ENCODE measurements at places on chromosomes 2 and 18.

DNA sequence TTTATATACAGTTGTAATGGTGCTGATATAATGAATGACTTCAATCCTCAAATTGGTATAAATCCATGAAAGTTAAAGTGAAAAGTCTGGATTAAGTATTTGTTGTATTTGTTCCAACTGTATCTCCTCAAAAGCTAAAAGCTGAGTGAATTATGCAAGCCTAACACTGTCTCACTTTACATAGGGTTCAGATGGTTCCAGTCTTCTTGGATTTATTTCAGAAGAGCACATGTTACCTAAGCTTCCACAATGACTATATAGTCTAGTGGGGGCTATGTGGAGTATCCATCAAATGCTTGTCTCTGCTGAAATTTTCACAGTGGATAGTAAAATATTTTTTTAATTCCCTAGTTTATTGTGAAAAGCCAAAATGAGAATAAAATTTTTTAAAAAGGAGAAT lies 13.0 kb downstream of the MCEE start:
- DNase-seq: no peak

DNA sequence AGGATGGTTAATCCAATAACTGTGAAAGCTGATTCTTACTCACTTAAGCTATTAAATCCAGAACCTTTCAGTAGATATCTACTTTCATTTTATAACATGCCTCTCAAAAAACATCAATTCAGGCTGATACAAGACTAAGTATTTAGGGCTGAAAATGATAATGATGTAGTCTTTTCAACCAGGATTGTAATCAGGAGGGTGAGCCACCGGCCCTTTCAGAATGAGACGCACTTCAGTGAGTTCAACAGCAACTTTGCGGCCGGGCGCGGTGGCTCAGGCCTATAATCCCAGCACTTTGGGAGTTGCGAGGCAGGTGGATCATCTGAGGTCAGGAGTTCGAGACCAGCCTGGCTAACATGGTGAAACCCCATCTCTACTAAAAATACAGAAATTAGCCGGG lies 30.4 kb downstream of the RBMS1 start:
- no peak for DNase-seq

GRCh38 chr2:120871016-120871635 lies 135.5 kb downstream of the GLI2 start:
- DNase-seq: no peak

DNA sequence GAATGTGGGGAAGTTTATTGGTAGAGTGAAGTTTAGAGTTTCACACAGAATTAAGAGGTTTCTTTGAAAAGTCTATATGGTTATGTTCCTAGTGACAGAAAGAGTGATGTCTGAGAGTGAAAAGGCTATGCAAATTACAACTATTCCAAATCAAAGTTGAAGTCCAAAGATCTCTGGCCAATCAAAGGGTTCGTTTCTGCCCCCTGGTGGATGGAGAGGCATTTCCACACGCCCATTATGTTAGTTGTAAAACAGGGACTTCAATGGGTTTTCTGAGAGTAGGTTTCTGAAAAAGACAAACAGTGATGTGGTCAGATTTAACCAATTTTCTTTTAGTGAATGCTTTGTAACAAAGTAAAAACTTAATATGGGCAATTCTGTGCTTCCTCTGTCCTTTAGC lies 441.5 kb upstream of the POU3F3 start:
- no peak for DNase-seq

DNA sequence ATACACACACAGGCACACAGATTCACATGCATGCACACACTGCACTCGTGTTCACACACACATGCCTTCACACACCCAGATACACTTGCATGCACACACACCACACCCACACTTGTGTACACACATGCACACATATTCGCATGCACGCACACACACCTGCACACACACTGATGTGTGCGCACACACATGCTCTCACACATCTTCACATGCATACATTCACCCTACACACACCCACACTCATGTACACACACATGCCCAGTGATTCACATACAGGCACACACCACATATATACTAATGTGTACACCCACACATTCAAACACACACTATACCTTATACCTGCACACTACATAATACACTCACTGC lies 181.6 kb downstream of the LOXHD1 start:
- no peak for DNase-seq

DNA sequence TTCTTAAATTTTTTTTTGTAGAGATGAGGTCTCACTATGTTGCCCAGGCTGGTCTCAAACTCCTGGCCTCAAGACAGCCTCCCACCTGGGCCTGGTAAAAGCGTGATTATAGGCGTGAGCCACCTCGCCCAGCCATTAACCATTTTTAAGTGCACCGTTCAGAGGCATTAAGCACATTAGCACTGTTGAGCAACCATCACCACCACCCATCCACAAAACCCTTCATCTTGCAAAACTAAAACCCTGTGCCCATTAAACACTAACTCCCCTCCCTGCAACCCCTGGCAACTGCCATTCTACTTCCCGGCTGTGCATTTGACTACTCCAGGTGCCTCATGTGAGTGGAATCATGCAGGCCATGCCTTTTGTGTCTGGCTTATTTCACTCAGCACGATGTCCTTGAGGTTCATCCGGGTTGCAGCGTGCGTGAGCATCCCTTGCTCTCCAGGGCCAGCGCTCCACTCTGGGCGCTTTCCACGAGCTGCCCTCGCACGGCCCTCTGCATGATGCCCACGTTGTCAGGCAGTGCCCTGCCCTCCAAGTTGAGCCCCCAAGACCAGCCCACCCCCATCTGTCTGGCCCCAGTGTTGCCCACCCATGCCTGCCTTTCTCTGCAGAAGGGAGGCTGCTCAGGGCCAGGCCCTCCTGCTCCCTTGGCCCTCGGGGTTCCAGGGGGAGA lies 63.0 kb upstream of the GLI2 start:
- DNase-seq: no peak

DNA sequence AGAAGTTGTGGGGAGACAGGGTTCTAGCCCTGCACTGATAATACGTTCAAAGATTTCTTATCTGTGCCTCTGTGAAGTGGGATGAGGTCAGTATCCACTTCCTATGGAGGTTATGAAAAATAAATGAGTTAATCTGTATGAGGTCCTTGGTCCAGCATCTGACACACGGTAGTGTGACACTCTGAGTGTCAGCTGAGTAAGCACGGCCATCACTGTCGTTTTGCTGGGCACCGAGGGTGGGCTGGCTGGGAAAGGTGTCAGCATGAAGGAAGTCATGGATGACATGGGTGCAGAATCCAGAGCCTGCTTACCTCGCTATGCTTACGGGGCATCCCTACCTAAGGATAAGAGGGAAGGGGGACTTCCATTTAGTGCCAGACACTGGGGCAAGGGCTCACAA lies 150.3 kb downstream of the INHBB start:
- no peak for DNase-seq

GRCh38 chr2:72545790-72546189 lies 280.0 kb downstream of the EXOC6B start:
- no peak for DNase-seq

DNA sequence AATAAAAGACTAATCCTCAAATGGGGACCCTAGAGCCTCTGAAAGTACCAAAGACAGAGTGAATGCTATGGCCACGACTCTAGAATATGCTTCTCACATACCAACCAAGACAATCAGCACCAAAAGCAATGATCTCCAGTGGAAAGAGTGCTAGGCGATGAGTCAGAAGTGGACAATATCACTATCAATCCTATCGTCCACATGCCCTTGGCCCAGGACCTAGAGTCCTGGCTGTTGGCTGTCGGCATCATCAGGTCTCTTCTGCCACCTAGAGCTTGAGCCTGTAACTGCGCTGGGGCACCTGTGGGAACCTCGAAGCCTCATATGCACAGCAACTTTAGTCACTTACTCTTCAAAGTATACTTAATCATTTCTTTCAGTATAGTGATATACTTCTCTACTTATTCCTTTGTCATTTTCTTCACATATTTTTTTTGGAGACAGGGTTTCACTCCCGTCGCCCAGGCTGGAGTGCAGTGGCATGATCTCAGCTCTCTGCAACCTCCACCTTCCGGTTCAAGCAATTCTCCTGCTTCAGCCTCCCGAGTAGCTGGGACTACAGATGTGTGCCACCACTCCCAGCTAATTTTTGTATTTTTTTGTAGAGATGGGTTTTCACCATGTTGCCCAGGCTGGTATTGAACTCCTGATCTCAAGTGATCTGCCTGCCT lies 29.7 kb downstream of the NOL10 start:
- DNase-seq: no peak

DNA sequence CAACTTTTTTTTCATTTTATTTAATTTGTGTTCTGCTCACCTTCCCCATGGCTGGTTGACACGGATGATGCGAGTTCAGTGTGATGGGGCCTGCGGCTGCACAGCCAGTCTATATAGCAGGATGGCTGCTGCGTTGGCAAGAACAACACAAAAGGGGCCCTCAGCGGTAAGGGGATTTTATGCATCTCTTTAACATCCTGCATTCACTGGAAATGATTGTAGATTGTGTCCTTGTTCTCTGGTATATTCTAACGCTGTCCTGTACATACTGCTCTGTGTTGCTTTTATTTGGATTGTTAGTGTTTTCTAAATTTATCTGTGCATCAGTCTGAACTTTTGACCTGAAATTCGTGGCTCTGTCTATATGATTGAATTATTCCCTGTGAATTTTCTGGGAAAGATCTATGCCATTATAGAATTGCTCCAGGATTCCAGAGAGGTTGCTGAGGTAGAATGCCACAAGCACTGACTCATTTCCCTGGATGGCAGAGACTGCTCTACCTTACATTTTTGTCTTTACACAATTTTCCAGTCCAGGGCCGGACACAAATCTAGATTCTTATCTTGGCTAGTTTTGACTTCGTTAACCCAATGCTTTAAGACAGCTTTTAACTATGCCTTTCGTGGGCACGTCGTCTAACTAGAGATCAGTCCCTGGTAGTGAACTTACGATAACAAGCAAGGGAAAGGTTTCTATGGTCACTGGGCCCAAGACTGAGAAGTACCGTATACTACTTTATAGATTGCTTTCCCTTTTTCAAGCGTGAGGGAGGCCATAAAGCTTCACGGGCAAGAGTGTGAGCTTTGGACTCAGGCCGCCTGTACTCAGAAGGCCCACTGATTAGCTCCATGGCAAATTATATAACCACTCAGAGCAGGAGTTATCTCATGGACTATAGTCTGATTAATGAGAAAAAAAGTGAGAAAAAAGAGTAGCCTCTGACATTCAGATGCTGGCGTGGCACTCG lies at the start of gene CRYGC:
CRYGC (minus strand) TSS at position 85 of the 968 bp plus-strand sequence; CDS start at position 49, 36 bp downstream.
- DNase-seq: no peak

DNA sequence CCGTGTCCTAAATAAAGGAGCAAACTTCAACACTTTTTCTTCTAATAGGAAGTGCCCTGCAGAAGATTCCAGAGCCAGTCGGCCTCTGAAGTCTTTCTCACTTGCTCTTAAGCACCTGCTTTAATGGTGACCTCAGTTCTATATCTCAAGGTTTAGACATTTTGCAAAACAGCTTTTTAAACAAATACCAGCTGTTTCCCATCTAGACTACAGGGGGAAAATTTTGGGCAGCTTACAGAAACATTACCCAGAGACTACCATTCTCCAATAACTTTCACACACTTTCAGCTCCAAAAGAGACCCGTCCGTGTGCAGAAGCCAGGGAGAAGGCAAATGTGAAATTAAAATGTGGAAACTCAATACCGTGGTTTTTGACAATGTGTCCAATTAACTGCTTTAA lies 285.3 kb upstream of the CCDC68 start:
- no peak for DNase-seq

GRCh38 chr2:141392517-141393213 lies 738.2 kb downstream of the LRP1B start:
- DNase-seq: no peak

DNA sequence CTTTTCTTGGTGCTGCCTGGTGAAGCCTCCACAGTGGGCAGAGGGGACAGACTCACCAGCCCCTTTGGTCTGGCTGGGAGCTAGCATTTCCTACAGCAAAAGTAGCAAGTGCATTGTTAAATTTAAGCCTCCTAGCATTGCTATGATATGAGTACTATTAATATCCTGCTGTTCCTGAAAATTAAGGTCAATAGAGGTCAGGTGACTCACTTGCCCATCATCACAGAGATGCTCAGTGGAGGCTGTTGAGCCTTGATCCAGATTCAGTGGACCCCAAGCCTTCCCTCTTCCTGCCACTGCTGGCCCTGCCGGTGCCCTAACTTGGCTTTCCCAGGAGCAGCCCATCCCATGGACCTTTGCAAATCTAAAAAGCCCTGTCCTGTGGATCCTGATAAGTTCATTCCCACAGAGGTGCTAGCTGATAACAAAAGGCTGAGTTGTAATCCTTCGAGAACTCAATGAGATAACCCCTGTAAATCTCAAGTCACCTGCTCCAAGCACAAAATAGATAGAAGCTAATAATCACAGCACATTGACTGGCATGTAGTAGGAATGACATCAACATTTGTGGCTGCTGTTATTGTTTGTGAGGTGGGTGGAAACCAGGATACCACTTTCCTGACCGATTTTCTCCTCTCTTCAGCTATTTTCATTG lies 84.4 kb downstream of the THNSL2 start:
- DNase-seq: no peak

DNA sequence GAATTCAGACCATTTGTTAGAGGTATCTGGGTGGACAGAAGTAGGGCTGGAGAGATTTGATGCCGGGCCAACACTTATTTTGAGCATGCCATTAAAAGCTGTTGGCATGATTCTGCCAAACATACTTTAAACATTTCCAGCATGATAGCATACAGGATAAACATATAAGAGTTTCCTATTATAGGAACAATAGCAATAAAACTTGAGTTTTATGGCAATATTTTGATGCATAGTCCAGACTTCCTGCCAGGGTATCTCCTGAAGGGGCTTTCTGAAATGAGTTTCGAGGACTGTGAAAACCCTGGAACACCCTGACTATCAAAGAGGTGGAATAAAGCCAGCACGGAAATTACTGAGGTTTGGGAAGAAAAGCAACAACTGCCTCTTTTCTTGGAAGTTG lies 1398.0 kb upstream of the NXPH2 start:
- no peak for DNase-seq

GRCh38 chr2:224248944-224249371 lies 152.9 kb downstream of the FAM124B start:
- DNase-seq: no peak

- no peak for DNase-seq
These were observed 608.0 kb downstream of the SUCLG1 start for GRCh38 chr2:83851066-83851465.

GRCh38 chr2:66346231-66346664 lies 88.7 kb upstream of the MEIS1 start:
- DNase-seq: no peak

DNA sequence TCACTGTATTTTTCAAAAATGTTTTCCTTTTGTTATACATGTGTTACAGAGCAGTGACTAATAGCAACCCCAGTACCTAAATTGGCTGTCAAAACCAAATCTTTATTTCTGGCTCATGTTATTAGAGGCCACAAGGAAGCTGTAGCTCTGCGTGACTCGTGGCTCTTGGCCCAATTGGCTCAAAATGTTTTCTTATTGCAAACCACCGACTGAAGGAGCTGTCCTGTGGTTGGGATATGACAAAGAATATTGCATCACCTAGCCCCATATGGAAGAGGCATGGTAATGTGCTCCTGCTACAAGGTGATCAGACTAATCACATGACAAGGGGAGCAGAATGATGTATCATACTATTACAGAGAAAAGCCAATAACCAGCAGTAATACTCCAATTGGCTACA lies 1058.5 kb downstream of the CBLN2 start:
- DNase-seq: no peak

Data from stimulated activated CD8-positive, alpha-beta memory T cell treated with anti-CD3 and anti-CD28 coated beads, Interleukin-7, amount 100 ng/mL, for 24 hours (primary cell).